ENCODE measurements at places on chromosomes 2 and 18. TPM values are rescaled to one million over a fixed set of nuclear protein-coding genes. Genes with fewer than 3 reads are reported as not detected.

- H3K36me3 ChIP-seq = no peaks in the 10 kb centered on the region
- H3K4me1 ChIP-seq = peaks cover 20% of the 10 kb centered on the region
- H3K27ac ChIP-seq = no peak overlapping the region
- H3K27me3 ChIP-seq = no peaks in the 10 kb centered on the region
- DNase-seq = peak; percentile 34
These were observed 69.3 kb downstream of the MBP start for GRCh38 chr18:77063260-77063659.

Gene TUBA3E
- total RNA-seq = not detected

Gene ANKRD62
- not detected for total RNA-seq

Gene TUBB8B
- total RNA-seq = not detected

DNA sequence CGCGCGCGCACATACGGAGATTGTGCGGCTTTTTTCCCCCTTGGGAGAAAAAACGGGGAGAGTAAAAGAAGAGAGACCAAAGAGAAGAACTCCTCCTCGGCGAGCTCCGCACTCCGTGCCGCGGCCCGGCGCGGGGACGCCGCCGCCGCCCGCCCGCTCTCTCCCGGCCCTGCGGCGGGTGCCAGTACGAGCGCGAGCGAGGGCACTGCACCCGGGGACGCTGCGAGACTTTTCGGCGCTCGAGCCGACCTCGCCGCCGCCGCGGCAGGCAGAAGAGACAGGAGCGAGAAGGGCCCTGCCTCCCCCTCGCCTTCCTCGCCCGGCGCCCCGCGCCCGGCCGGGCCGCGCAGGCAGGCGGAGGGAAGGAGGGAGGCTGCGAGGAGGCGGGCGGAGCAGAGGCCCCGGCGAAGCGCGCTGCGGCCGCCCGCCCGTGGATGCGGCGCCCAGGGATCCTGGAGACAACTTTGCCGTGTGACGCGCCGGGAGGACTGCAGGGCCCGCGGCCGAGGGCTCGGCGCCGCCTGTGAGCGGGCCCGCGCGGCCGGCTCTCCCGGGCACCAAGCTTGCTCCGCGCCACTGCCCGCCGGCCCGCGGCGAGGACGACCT is 857 bp upstream of the INHBB start:
- no peak for DNase-seq
- no peaks in the 10 kb centered on the region for H3K36me3 ChIP-seq
- H3K4me1 ChIP-seq = no peaks in the 10 kb centered on the region
- H3K4me3 ChIP-seq = no peak overlapping the region
- no peak overlapping the region for H3K27ac ChIP-seq

DNA sequence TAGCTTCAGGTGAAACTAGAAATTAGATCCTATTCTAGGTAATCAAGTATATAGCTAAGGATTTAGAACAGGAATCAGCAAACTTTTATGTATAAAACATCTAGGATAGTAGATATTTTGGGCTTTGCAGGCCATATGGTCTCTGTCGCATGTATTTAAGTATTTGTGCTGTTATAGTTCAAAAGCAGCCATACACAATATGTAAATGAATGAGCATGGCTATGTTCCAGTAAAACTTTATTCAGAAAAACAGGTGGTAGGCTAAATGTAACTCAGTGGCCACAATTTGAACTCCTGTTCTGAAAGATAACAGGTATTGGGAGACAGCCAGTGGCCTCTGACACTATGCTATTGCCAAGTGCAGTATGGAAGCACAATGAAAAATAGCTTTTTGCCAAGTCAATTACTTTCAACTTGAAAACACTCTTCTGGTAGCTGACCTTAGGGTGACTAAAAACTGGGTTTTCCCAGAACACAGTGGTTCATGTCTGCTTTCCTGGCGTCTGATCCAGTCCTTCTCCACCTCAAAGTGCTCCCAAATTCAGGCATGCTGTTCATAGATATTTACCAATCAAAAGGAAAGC is 304.7 kb upstream of the SYT4 start:
- H3K4me1 ChIP-seq = no peaks in the 10 kb centered on the region
- no peaks in the 10 kb centered on the region for H3K27me3 ChIP-seq
- H3K27ac ChIP-seq = no peak overlapping the region

GRCh38 chr2:231379266-231380215 is 16.0 kb upstream of the B3GNT7 start:
- no peak overlapping the region for H3K4me3 ChIP-seq
- no peak overlapping the region for H3K27ac ChIP-seq
- no peaks in the 10 kb centered on the region for H3K27me3 ChIP-seq
- H3K4me1 ChIP-seq = no peaks in the 10 kb centered on the region

GRCh38 chr2:218166791-218167190 is at the start of gene CXCR1:
TSS of gene CXCR1 (minus strand) at chr2:218166962. CDS start at chr2:218165211, 1,751 bp downstream.
- H3K4me1 ChIP-seq = no peaks in the 10 kb centered on the region
- H3K27ac ChIP-seq = no peak within 1 kb of the TSS
- no peaks in the 10 kb centered on the region for H3K36me3 ChIP-seq
- H3K27me3 ChIP-seq = peaks cover 18% of the 10 kb centered on the region
- no peak within 1 kb of the TSS for H3K4me3 ChIP-seq

Gene GALR1
- not detected for total RNA-seq
